ENCODE measurements at places on chromosomes 4 and X.

DNA sequence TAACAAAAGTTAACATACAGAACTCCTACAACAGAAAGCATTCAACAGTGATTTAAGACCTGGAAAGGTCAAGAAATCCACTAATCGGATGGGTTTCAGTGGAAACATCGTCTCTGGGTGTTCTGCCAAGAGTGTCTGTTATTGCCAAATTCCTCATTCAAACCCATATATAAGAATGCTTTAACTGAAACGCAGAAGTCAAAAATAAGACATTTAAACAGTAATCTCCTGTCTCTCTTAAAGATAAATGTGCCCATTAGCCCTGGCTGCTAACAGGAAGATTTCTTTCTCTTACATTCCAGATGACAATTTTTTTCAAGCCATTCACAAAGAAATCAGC lies 31.5 kb downstream of the DCTD start:
- no peak for DNase-seq

DNA sequence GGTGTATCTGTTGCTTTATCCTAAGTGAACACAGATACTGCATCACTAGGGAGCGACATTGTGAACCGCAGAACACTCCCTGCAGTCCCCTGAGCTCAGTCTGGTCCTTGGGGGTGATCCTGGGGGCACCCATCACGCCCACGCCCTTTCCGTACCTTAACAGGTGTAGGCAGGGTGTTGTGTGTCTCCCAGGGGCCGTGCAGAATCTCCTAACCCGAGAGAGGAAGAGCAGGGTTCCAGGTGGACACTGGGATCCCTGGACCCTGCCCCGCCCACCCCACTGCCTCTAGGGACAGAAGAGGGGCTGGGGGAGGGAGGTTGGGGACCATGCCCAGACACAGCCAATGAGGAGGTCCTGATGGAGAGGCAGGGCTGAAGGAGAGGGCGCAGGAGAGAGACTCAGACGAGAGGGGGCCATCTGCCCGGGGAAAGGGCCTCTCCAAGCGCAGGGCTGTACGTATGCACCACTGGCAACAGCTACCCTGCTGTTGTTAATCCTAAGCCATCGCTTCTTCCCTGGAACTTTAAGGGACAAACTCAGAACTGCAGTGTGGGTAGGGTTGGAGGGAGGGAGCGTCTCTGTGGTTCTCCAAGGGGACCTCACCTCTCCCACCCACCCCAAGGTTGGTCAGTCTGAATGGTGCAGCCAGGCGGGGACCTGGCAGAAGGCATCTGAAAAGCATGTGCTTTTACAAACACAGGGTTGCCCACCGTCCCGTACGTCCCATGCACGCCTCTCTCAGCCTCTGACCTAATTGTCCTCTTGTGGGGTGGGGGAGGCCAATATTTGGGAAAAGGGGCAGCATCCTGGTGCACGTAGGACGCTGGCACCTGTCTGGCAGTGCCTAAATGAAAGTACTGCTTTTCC lies 2.5 kb downstream of the P2RY8 start:
- DNase-seq, result no peak

- no peak for DNase-seq
These were observed 31.3 kb upstream of the CYP2U1 start for GRCh38 chr4:107900067-107900466.

DNA sequence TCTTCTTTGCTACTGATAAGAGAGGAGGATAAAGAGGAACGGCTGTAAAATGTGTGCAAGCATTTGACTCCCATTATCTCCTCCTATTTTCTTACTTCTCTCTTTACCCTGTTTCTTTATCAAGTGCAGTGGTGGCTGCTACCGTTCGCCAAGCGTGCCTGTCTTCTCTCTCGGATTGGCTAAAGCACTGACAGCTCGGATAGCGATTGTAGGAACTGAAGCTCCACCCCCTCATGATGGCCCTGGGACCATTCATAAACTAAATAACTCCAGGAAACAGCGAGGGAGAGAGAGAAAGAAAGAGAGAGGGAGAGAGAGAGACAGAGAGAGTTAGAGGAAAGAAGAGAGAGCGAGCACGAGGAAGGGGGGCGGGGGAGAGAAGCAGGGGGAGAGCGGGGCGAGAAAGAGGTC lies 305 bp upstream of the MAB21L2 start:
- no peak for DNase-seq

GRCh38 chrX:11304829-11305228 lies 11.6 kb downstream of the AMELX start:
- DNase-seq, result no peak

GRCh38 chr4:188254211-188254610 lies 115.0 kb downstream of the TRIML1 start:
- no peak for DNase-seq

- no peak for DNase-seq
These were observed at the start of gene RNF212 for GRCh38 chr4:1113311-1114009. Gene RNF212 (minus strand): TSS chr4:1113564. CDS start chr4:1113464, 100 bp downstream.

GRCh38 chr4:128858879-128859671 lies 49.6 kb downstream of the JADE1 start:
- no peak for DNase-seq

DNA sequence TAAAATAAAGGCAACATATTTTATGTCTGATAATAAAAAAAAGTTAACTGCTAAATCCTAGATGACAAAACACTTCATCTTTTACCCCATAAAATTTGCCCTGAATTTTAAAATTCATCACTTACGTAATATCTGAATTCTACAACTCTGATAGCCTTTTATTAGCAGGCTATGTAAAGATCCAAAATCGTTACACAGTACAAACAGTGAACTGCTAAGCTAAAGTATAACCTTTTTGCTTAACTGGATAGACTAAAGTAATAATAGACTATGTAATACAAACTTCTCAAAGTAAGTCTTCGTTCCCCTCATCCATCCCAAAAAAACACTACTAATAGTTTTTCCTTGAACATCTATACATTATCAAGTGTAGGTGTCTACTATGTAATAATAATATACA lies 49.1 kb downstream of the SH3RF1 start:
- no peak for DNase-seq

GRCh38 chr4:170004651-170005295 lies 21.4 kb downstream of the MFAP3L start:
- DNase-seq, result no peak

Data from activated CD4-positive, CD25-positive, alpha-beta regulatory T cell treated with anti-CD3 and anti-CD28 coated beads, Interleukin-2, amount 50 U/mL, for 16 hours (primary cell).